ENCODE measurements at places on chromosomes 1 and 21.

DNA sequence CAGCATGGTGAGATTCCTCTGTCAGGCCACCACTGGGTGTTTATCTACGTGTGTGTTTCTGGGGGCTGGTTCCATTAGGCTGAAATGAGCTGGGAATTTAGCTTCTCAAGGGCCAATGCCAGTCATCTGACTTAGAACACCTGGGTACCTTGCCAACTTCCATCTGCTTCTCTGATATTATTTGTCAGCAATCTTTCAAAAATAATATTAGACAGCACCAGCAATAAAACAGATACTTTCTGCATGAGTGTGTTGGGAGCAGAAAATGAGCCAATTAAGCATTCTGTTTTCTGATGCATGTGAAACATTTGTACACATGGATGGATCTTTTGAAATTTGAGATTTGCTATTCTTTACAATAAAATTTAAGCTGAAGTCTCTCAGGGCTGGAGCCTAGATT is 124.1 kb downstream of the RYR2 start:
- no peak for DNase-seq

DNA sequence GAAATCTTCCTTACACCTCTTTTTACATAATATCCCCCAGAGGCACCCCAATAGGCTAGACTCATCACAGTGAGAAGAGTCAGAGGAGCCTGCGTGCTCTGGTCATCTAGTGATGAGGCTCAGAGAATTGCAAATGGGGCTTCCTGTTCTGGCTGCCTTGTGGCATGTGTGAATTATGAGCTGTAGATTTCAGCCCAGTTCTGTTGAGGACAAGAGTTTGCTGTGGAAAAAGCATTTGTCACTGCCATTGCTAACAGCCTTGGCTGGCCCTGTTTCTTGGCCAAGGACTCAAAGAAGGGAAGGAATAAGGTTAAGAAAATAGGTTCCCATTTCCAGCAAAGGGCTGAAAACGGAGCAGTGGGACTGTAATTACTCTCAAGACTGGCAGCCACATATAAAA is 30.7 kb downstream of the MRAP start:
- no peak for DNase-seq

- DNase-seq: no peak
Observed at GRCh38 chr1:1487701-1488100, 16.1 kb downstream of the ATAD3B start.

- DNase-seq: no peak
Observed at GRCh38 chr1:82472489-82473131, 671.9 kb downstream of the ADGRL2 start.

DNA sequence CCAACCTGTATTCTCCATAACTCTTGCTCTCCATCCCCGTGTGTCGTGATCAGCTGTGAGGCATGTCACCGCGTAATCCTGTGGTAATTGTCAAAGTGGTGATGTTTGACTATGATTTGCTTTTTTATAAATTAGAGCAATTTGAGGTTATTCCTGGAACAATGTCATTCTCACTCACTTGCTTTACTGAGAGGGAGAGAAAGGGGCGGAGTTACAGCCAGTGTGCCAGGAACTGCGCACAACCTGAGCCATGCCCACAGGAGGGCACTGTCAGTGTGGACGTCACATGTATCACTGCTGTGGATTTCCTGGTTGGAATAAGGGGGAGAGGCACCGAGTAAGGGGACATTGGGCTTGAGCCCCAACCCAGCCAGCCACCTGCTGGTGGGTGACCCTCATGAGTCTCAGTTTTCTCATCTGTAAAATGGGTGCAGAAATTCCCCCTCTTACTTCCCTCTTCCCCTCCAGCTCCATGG is 6.9 kb downstream of the ADGRB2 start:
- no peak for DNase-seq

DNA sequence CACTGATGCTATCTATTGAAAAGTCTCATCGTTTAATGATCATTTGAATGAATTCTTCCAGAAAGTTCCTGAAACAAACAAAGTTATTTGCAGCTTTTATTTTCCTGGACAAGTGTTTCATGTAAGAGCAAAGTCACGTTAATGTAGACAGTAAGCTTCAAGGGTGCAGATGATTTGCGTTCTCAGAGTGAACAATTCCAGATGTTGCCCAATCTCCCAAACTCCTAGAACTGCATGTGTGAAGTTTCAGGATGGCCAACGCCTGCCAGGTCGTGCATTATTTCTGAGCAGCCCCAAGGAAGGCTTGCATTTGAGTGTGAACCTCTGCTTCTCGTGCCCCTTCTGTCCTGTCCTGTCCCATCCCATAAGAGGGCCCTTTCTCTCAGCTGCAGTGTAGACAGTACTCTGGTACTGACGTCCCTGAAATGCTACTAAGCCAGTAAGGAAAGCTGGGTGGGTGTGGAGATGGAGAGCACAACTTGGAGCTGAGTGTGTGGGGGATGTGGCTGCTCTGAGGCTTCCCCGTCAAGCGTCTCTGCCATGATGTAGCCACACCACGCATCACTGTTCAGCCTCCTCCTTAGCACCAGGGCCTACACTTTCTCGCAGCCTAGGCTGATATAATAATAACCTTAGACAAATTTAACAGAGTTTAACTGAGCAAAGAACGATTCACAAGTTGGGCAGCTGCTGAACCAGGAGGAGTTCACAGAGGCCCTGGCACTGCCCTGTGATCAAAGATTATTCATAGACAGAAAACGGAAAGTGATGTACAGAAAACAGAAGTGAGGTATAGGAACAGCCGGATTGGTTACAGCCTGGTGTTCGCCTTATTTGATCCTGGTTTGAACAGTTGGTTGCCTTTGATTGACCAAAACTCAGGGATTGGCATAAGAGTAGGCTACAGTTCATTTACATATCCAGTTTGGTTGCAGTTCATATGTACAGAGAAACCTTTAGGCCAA is 50.4 kb downstream of the RHOU start:
- no peak for DNase-seq

All from GM12865 (cell line).